ENCODE measurements at places on chromosomes 2 and 18. TPM values are rescaled to one million over a fixed set of nuclear protein-coding genes. Genes with fewer than 3 reads are reported as not detected.

Gene SERPINB2
- 6.5 TPM for total RNA-seq

Gene SPATA3
- total RNA-seq, result not detected

Gene RHBDD1
- total RNA-seq, result 34.7 TPM

Gene RSAD2
- 0.50 TPM for total RNA-seq

Gene TMEM182
- 2.0 TPM for total RNA-seq

Gene PROM2
- 0.83 TPM for total RNA-seq

Gene POTEC
- total RNA-seq, result not detected

Gene ST3GAL5
- total RNA-seq, result 11.2 TPM

Gene DSG3
- under 0.01 TPM for total RNA-seq

Gene IL1F10
- total RNA-seq, result not detected

Gene ASAP2
- total RNA-seq, result 33.3 TPM

Gene ERFE
- total RNA-seq, result 4.2 TPM

Gene SLC19A3
- total RNA-seq, result 0.29 TPM

Gene HOXD13
- not detected for total RNA-seq

Gene NBAS
- total RNA-seq, result 125 TPM

Gene RPRM
- total RNA-seq, result 0.15 TPM

Gene SERPINB5
- total RNA-seq, result 0.29 TPM

Gene CACNB4
- total RNA-seq, result 1.2 TPM

Gene MROH2A
- not detected for total RNA-seq

Gene FASTKD1
- 15.1 TPM for total RNA-seq

Gene OR6B2
- not detected for total RNA-seq

Gene PLA2R1
- total RNA-seq, result 14.1 TPM

Gene AMER3
- total RNA-seq, result not detected

Gene VRK2
- 37.2 TPM for total RNA-seq

Gene C2orf78
- not detected for total RNA-seq

Gene RAB17
- total RNA-seq, result 0.83 TPM

Gene SRD5A2
- total RNA-seq, result not detected

All from smooth muscle cell of trachea (primary cell).